ENCODE measurements at places on chromosomes 12 and 14.

DNA sequence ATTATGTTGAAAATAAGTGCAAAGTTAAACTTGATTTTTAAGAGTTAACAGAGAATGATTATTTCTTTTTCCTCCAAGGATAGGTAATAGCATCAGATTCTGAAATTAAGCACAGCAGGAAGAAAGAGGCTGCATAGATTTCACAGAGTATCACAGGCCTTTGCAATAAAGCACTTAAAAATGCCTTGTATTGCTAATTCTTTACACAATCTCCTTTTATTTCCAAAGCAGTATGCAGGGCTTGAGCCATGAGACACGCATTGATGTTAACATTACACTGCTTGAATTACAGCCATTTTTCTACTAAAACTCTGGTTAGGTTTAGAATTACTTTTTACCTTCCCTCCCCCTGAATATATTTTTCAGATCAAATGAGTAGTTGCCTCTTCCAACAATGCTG, 398.3 kb downstream of the BCAT1 start:
- DNase-seq: no peak

- peak; percentile 10 for DNase-seq
These were observed 518 bp downstream of the GSKIP start for GRCh38 chr14:96363751-96364336.

DNA sequence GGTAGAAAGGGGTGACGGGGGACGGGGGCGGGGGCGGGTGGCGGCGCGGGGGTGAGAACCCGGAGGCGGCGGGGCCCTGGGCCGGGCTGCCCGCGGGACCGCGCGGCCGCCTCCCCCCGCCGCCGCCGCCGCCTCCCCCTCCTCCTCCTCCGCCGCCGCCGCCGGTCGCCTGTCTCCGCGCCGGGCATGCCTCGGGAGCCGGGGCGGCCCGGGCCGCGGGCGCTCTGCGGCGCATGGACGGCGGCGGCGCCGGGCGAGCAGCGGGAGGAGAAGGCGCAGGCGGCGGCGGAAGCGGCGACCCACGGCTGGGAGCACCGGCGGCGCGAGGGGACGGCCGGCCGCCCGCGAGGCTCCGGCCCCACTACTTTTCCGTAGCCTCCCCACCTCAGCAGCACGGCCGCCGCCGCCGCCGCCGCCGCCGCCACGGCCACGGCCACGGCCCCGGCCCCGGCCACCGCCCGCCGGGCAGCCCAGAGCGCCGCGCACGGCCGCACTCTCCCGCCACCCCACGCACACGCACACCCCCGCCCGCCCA, at the start of gene NPAS3:
NPAS3 (plus strand) TSS at position 161 of the 535 bp plus-strand sequence.
- no peak for DNase-seq

DNA sequence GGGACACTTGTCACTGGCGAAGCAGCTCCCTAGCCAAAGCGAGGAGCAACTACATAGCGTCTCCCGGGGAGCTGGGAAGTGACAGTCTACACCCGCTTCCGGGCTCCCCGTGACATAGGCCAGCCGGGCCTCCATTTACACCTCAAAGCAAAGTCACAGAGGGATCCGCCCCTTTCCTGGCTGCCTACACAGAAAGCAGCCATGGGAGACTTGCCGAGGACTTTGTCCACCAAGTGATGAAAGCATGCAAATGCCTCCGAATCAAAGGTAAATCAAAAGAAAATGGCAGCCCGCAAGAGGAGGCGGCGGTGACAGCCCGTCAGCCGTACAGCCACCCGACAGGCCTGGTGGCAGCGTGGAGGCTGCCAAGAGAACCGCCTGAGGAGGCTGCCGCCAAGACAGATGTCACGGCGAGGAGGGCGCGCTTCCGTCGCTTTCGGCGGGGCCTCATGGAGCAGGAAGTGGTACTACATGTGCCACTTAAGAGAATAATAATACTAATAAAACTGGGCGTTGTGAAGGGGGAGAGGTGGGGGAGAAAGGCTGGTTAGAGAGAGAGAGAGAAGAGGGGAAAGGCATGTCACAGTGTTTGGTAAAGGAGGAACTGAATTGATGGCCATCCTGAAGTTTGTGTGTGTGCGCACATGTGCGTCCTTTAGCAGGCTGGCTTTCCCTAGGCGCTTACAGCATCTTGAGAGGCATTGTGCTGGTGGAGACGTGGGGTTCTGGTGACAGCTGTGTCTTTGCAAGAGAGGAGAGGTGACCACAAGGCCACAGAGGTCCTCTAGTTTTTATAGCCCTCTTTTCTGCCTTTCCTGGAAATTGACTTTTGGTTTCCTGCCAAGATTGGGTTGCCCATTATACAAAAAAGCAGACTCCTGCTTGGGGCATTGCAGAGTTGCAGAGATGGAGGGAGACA, 661.7 kb downstream of the VRK1 start:
- no peak for DNase-seq

DNA sequence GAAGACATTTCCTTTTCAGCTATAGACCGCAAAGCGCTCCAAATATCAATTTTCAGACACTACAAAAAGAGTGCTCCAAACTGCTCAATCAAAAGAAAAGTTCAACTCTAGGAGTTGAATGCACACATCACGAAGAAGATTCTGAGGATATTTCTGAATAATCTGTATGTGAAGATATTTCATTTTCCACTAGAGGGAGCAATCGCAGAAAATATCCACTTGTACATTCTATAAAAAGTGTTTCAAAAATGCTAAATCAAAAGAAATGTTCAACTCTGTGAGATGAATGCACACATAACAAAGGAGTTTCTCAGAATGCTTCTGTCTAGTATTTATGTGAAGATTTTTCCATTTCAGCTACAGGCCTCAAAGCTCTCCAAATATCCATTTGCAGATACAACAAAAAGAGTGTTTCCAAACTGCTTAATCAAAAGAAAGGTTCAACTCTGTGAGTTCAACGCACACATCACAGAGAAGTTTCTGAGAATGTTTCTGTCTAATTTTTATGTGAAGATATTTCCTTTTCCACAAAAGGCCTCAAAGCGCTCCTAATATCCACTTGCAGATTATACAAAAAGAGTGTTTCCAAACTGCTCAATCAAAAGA, 643.8 kb upstream of the ALG10B start:
- no peak for DNase-seq

DNA sequence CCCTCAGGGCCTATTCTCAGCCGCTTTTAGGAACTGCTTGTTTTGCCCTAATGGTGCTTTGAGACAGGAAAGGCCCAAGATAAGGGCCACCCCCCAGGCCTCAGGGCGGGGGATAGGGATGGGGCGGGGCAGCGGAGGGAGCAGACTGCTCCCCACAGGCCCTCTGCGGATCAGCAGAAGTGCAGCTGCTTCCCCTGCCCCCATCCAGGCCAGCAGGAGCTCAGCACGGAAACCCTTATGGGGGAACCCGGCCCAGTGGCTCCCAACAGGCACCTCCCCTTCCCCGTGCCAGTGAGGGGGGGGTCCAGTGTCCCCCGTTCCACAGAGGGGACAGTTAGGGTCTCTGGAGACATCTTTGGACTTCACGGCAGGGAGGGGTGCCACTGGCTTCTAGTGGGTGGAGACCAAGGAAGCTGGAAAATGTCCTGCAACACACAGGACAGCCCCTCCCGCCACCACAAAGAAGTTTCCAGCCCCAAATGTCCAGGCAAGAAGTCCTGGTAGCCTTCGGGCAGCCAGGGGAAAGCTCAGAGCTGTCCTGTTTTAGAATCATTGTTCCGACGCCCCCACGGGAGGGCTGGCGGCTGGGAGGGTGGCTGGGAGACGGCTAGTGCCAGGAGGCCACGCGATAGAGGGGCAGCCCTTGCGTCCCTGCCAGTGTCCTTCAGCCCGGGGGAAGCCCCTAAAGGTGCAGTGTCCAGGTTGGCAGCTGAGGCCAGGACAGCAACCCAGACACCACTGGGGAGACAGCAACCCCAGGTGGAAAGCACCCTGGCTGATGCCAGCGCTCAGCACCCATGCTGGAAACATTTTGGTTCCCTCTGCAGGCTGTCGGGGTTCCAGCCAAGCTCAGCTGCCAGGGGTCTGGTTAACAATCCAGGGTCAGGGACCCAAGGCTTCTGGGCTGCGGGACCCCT, 10.4 kb upstream of the GPR132 start:
- no peak for DNase-seq

DNA sequence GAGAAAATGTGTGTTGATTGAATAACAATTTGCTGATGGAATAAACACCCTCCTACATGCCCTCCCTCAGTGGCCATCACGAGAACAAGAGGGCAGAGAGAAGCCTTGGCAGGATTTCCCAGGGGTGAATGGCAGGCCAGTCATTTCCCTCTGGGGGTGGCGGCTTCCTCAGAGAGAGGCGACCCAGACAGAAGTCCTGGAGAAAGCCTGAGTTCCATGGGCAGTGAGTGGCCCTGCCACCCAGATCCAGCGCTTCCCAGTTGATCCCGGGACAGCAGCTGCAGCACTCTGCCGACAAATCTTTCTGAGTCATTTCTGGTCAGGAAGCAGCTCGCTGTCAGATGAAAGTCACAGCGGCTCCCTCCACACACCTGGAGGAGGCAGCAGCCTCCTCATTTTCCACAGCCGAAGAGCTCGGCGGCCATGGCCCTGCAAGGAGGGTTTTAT, 123.0 kb downstream of the SCARB1 start:
- no peak for DNase-seq

GRCh38 chr12:83083616-83084015, 396.9 kb downstream of the TMTC2 start:
- DNase-seq: no peak

- DNase-seq: no peak
These were observed 272.4 kb upstream of the FOXG1 start for GRCh38 chr14:28494196-28494595.

GRCh38 chr12:1935700-1936378, 17.4 kb upstream of the CACNA2D4 start:
- DNase-seq: no peak

DNA sequence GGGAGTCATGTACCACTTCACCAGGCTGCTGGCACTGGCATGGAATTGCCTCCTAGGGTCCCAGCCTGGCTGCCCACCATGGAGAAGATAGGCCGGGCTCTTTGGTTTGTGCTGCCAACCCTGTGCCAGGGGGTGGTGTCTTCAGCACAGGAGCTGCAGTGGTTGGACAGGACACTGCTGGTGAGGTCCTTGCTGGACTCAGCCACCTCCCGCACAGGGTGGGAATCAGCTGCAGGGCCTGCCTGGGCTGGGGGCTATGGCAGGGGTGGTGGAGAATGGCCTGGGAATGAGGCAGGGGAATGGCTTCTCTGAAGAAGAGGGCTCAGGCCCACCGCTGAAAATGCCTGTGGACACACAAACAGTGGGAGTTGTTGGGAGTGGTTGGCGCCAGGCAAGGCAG, 70.6 kb upstream of the CAPRIN2 start:
- DNase-seq: no peak

- DNase-seq: no peak
These were observed 131.9 kb upstream of the CLEC14A start for GRCh38 chr14:38387821-38388220.

DNA sequence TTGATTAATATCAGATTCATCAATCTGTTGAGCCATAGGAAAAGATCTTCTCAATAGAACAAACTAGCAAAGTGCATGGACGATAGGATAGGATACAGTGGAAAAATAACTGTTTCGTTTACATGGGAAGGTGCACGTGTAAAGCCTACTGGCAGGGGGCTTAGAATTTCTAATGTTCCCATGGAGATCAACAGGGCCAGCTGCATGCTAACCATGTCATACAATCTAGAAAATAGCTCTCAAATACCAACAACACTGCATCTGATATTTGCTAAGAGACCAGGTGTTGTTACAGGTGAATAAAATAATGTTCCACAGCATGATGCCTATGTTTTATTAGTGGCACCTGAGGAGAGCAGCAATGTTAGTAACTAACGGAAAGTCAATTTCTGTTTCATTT, 72.5 kb downstream of the ACSS3 start:
- no peak for DNase-seq

GRCh38 chr14:56730538-56731145, 79.6 kb downstream of the OTX2 start:
- DNase-seq: no peak

DNA sequence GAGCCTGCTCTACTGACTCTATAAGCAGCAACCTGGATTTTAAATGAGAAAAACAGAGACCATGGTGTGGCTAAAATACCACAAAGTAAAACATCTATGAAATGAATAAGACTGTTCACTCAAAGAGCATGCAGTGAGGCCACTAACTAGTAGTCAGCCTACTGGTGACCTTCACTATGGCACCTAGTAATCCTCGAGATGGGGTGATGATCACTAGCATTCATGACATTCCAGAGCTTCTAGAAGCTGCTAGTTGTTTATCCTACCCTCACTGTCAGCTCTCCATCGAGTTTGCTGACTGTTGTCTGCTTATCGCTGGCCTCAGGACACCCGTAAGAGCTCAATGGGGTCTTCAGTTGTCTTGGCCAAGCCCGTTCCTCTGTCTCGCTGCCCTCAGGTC, 13.7 kb downstream of the SPTB start:
- no peak for DNase-seq

- no peak for DNase-seq
These were observed 9.5 kb downstream of the TMEM106C start for GRCh38 chr12:47972895-47973294.

DNA sequence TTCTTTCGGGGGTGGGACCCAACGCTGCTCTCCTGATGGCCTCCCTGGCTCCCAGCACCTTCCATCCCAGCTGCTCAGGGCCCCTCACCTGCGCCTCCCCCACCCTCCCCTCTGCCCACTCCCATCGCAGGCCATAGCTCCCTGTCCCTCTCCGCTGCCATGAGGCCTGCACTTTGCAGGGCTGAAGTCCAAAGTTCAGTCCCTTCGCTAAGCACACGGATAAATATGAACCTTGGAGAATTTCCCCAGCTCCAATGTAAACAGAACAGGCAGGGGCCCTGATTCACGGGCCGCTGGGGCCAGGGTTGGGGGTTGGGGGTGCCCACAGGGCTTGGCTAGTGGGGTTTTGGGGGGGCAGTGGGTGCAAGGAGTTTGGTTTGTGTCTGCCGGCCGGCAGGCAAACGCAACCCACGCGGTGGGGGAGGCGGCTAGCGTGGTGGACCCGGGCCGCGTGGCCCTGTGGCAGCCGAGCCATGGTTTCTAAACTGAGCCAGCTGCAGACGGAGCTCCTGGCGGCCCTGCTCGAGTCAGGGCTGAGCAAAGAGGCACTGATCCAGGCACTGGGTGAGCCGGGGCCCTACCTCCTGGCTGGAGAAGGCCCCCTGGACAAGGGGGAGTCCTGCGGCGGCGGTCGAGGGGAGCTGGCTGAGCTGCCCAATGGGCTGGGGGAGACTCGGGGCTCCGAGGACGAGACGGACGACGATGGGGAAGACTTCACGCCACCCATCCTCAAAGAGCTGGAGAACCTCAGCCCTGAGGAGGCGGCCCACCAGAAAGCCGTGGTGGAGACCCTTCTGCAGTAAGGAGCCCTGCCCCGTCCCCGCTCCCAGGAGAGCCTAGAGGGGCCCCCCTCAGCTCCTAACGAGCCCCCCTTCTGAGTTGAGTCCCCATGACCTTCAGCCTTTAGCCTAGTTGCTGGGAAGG, at the start of gene HNF1A:
HNF1A (plus strand) TSS at position 248 of the 924 bp plus-strand sequence; CDS start at position 474, 226 bp downstream.
- DNase-seq: no peak

- no peak for DNase-seq
These were observed 42.0 kb upstream of the ETV6 start for GRCh38 chr12:11607313-11608081.

DNA sequence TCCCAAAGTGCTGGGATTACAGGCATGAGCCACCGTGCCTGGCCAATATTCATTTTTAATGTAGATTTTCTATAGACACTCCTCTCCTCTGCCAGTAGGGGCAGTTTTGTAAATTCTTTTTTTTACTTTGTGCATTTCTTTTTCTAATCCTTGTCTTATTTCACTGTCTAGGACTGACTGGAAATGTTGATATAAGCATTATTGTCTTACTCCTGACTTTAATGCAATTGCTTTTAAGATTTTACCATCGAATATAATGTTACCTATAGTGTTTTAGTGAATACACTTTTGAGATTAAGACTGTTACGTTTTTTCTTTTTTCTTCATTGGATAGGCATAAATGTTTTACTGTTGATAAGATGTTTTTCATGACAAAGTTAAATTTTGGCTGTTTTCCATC, 35.4 kb upstream of the EMP1 start:
- no peak for DNase-seq

GRCh38 chr14:68392393-68393141, 400.3 kb downstream of the ZFP36L1 start:
- no peak for DNase-seq

All from amniotic stem cell (primary cell).